Aorta (tissue), 5 donors: ENCODE measurements at places on chromosomes 3 and 15. TPM values are rescaled to one million over a fixed set of nuclear protein-coding genes. Genes with fewer than 3 reads are reported as not detected.

The SLC22A14 gene
- total RNA-seq: 0.42 TPM

The SPTSSB gene
- total RNA-seq: 0.39 TPM

GRCh38 chr15:83871808-83872559, 218.1 kb downstream of the ADAMTSL3 start:
- H3K27ac ChIP-seq: no peak overlapping the region
- no peak overlapping the region for H3K4me3 ChIP-seq
- no peaks in the 10 kb centered on the region for H3K36me3 ChIP-seq
- DNase-seq: no peak
- no peaks in the 10 kb centered on the region for H3K4me1 ChIP-seq

The EPHA3 gene
- 19.3 TPM for total RNA-seq
